ENCODE measurements at places on chromosomes 7 and 10.

DNA sequence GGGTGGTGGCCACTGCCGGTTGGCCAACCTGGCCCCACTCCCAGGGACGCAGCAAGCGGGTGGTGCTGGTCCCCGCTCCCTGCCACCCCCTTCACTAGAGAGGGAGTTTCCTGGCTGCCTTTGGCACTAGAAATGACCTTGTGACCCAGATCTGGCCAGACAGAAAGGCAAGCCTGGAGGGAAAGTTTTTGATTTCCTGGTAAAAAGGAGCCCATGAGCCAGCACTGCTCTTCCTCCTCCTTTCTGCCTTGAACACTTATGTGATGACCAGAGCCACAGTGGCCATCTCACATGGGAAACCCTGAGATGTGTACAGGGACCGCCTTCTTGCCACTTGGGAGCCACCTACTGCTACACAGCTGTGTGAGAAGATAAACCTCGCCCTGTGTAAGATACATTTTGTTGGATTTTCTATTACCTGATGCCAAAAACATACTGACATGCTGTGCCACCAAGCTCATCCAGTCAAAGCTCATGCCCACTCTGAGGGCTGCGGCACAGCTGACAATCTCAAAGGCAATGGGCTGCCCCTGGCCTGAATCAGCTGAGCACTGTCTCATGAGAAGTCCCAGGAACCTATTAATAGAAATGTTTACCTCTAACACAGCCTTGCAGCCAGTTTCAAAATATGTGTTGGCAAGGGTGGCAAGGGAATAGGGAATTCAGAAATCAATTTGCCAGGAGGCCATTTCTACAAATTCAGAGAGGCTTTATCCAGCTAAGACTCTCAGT, 94.0 kb downstream of the CYTH3 start:
- no peak for DNase-seq

DNA sequence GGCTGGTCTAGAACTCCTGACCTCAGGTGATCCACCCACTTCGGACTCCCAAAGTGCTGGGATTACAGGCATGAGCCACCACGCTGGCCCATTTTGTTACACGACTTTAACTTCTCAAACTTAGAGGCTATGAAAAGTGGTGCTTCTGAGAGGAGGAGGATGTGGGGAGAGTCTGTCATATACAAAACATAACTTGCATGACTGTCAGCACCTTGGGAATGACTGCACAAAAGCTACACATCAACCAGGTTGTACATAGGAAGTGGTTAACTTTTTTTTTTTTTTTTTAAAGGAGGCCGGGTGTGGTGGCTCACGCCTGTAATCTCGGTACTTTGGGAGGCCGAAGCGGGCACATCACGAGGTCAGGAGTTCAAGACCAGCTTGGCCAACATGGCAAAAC, 43.4 kb upstream of the GSDME start:
- no peak for DNase-seq

- no peak for DNase-seq
These were observed 314.9 kb upstream of the SP8 start for GRCh38 chr7:21101541-21101940.

- DNase-seq, result no peak
These were observed 122.0 kb upstream of the ZNF438 start for GRCh38 chr10:31153692-31154091.

DNA sequence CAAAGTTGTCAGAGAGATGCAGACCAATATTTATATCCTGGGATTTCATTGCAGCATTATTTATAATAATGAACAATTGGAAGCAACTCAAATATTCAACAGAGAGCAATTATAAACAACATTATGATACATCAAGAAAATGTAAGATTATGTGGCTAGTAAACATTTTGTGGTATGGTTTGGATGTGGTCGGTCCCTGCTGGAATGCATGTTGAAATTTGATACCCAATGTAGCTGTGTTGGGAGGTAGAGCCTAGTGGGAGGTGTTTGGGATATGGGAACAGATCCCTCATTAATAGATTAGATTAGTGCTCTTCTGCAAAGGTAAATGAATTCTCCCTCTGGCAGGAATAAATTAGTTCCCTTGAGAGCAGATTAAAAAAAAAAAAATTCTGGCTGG, 350.9 kb downstream of the ANKRD30A start:
- no peak for DNase-seq

- DNase-seq, result no peak
These were observed 22.3 kb downstream of the LEP start for GRCh38 chr7:128263420-128263819.

DNA sequence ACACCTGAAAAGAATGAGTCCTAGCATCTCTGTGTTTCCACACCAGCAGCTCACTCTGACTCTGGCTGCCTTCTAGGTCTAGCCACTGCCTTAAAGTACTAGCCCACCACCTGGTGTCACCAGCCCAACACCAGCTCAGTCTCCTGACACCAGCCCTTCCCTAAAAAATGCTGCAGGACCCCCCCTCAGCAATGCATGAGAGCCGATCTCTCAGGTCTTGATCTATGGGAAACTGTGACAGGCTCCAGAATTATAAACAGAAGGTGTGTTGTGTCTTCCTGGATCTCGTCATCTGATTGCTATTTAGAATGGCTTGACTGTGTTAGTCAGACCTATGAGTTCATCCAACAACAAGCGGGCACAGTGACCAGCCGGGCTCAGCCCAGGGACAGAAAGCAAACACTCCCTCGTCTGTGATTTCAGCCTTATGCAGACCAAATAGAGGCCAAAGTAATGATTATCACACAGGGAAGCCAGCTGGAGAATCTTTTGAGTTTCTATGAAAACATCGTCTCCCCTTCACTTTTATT, 66.6 kb downstream of the CUBN start:
- no peak for DNase-seq
